ENCODE measurements at places on chromosomes 3 and 15.

GRCh38 chr3:126889276-126890201 lies 93.4 kb upstream of the PLXNA1 start:
- no peak for DNase-seq

- DNase-seq = no peak
These were observed 8.6 kb downstream of the ILDR1 start for GRCh38 chr3:122013448-122013925.

- DNase-seq = no peak
These were observed 116.8 kb upstream of the SKOR1 start for GRCh38 chr15:67708500-67708899.

DNA sequence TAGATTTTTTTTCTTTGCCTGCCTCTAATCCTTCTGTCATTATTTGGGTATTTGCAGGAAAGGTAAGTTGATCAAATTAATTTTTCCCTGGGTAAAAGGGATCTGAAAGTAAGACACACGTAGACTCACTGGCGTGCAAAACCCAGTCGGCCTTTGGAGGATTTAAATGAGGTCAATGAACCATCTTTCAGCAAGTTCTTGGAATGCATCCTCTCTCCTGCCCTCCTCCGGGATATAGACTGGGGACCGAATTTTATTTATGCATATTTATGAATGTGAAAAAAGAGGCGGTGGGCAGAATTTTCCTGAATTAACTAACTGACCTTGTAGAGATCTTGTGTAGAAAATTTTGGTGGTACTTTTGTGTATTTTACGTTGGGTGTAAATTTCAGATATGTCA lies 2.2 kb downstream of the CADM2 start:
- DNase-seq = no peak

- no peak for DNase-seq
These were observed 179.4 kb downstream of the VGLL4 start for GRCh38 chr3:11464356-11464755.

DNA sequence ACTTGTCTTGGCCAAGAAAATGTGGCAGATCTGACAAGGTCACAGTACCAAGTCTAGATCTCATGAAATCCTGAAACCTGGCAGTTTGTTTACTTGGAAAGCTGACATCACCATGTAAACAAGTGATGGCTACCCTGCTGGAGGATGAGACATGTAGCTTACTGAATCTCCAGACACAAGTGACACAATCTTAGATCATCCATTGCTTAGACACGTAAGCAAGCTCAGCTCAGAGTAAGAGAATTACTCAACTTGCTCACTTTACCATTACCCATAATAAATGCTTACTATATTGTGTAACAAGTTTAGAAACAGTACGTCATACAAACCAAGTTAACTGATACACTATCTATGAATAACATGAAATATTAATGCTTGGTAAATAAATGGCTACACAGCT lies 263.8 kb downstream of the TBC1D5 start:
- DNase-seq = no peak

DNA sequence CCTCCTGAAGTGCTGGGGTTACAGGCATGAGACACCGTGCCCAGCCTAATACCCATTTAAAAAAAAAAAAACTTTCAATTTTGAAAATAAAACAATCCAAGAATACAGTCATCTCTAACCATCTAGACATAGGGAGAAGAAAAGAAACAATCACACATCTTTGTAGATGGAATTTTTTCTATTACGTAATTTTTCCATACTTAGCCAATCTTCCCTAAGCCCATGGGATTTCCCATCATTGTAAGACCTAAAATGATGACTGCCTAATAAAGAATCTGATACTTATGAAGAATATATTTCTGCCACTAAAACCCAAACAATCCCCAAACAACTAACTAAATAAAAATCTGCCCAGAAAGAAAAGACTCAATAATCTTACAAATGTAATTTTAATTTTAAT lies 88.7 kb downstream of the CBLB start:
- DNase-seq = no peak

DNA sequence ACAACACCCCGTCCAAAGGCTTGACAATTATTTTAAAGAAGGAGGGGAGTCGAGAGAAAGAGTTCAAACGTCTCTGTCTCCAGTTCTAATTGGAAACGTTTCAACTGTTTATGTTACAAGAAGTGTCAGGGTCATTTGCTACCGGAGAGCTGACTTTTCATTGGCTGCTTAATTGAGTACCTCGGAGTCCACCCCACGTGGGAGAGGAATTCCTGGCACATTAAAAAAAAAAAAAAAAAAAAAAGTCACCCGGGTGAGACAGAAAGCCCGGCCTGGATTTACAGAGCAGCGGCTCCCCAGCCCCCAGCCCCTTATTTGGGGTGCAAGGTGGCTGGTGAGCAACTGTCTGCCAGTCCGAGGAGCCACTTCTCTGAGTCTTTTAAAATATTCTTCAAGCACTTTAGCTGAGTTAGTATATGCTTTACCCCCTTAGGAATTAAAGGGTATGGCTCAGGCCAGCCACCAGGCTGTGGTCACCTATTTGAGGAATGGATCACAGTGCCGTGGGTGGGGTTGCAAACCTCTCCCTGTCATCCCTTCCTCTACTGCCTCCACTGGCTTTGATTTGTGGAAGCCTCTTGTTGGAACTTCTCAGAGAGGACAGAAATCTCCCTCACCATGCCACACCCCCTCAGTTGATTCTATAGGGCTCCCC lies 3.9 kb upstream of the TLE3 start:
- no peak for DNase-seq

DNA sequence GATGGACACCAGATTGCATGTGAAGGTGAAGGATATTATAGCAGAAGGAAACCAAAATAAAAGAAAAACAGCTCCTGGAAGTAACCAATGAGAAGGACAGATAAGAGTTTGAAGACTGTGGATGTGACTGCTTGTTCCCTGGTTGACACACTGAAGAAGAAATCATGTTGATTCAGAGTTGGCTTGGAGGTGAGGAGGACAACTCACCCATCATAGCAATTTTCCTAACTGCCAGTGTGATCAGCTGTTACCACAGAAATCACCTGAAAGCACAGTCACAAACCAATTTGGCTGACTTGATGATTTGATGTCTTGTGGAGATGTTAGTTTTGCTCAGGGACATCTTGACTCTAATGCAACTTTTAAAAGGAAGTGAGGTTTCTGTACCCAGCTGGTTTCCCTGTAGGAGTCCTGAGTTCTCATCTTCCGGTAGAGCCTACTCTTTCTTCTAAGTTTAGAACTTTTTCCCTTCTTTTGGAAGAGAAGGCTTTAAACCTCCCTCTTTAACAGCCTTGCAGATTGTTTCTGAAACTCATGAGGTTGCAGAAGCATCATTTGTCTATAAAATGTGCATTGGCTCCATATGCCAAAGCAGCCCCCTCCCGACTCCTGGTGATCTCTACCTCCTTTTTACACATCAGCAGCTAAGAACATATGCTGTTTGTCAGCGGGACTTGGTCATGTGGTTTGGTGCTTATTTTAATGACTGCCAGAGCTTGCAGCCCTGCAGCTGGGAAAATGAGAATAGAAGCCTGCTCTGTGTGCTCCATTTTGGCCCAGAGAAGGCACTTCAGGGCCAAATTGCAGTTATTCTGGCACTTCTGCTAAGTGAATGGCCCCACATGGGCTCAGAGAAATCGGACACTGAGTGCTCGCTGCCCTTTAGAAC lies 10.3 kb downstream of the ATG7 start:
- DNase-seq = no peak

DNA sequence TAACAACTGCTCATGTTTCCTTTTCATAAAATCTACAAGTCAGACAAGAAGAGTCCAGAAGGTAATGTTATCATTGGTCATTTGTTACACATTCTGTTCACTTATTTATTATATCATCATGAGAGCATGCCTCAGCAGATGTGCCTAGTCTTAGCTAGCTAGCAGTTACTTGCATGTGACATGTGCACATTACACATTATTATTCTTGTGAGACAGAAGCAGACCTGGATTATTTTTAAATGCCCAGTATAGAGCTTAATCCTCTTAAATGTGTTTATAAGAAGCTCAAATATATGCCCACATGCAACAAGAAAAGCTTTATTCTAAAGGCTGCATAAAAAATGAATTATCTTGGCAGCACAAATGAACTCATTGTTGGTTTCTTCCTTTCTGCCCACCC lies 12.6 kb downstream of the YEATS2 start:
- DNase-seq = no peak

DNA sequence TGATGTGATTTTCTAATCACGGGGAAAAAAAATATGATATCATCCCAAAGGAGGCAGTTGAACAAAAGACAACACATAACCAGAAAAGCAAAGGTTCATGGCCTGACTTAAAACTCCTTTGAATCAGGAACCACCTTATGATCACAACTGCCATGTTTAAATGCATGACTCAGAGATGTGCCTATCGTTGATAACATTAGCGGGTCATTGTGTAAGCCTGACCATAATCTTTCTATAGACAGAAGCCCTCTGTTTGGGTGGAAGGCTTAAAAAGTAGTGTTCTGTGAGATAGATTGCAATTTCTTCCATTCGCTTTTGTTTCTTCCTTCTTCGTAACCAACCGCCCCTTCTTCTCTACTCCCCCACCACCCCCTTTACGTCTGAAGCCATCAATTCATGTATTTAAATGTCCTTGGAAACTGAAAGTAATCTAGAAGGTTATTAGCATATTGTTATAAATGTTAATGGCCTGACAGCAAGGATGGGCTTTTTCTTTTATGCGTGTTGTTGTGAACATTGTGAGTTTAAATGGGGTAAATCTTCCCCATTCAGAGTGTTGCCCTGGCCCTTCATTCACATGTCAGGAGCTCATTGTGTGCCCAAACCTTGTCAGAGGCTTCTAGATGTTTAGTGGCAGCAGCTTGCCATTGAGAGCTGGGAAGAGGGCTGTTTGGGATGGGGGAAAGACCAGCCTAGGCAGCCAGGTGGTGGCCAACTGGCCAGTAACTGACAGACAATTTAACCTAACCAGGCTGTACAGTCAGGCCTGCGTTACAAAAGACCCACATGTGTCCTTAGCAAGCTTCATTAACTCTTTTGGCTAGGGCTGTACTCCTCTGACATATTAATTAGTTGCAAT lies 64.5 kb downstream of the EPHA3 start:
- DNase-seq = no peak

- no peak for DNase-seq
These were observed 18.0 kb upstream of the RAP2B start for GRCh38 chr3:153144071-153144470.

DNA sequence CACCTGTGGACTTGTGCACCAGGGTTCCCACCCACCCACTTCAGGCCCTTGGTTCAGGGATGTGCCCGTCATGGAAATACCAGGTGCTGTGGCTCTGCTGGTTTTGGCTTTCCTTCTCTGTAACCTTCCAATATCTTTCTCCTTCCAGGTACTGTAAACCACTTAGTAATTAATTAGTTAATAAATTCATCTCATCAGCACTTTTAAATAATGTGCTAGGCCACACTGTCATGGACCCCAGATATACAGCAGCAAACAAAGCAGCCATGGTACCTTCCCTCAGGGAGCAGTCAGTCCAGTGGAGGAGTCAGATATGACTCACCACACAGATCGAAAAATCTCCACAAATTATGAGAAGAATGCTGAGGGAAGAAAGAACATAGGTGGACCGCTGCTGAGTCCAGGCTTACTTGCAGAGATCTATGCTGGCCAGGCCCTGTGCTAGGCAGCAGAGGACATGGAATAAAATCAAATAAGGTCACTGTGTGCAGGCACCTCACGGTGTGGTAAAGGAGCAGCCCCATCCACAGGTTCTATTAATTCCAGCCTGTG lies 6.8 kb upstream of the GATA2 start:
- peak; percentile 19 for DNase-seq

- peak; percentile 78 for DNase-seq
These were observed 33.8 kb downstream of the DRD3 start for GRCh38 chr3:114144909-114145688.

DNA sequence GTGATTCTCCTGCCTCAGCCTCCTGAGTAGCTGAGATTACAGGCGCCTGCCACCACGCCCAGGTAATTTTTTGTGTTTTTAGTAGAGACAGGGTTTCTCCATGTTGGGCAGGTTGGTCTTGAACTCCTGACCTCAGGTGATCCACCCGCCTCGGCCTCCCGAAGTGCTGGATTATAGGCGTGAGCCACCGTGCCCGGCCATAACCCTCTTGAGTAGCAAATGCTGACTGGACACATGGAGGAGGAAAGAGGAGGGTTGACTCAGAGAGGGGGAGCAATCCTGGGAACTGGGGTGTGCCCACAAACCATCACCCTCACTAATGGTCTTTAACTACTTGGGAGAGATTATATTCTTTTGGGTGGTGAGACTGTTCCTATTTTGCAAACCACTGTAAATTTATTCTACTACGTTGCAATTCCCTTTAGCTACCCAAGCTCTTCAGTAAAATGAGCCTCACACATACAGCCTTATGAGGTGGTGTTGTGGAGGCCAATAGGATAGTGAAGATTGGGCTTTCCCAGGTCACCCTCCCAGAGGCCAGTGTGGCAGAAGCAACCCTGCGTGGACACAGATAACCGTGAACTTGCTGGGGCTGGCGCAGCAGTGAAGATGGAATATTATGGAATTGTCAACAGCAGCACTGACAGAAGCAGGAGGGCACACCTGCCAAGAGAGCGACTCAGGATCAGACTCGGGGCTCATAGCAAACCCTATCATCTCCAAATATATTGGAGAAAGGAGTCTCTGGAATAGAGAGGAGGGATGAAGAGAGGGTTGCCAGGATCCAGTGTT lies 37.4 kb downstream of the TLNRD1 start:
- no peak for DNase-seq

DNA sequence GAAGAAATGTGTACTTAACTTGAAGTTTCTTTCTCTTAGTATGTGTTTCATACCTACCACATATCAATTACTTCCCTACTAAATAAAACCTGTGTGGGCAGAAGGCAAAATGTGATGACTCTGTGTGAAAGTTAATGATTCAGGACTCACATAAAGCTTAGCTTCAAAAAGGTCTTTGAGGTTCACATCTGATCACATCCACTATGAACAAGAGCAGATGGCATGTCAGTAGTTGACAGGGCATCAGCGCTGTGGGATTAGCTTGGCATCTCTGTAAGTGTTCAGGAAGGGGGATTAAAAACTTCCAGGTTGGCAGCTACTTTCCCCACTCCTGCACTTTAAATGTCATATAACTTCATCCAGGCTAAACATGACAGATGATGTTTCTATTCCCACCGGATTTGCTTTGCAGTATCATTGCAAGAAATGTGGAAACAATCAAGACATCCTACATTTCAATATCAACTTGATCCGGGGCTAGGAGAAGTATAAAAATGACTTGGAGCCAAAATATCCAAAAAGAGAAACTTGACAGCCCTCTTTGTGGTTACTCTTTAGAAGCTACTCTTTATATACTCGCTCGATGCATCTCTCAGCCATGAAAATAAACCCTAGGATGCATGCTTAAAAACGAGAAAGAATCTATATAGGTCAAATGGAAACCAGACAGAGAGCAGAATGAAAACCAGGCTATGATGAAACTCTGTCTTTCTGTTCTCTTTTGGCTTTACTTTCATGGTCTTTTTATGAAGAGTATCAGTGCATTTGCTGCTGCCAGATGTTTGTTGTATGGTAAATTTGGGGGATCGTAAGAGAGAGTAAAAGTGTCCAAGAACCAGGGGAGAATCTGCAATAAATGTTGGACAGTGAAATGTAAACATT lies 273.1 kb upstream of the ALCAM start:
- no peak for DNase-seq

DNA sequence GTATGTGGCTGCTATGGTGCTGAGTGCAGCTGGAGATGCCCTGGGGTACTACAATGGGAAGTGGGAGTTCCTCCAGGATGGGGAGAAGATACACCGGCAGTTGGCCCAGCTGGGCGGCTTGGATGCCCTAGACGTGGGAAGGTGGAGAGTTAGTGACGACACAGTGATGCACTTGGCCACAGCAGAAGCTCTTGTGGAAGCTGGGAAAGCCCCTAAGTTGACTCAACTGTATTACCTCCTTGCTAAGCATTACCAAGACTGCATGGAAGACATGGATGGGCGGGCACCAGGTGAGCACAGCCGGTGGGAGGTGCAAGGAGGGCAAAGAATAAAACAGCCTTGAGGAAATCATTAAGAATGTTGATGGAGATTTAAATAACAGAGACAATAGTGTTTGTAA lies 2.9 kb downstream of the ADPRH start:
- no peak for DNase-seq

All from ascending aorta (tissue), 2 donors.